Right renal pelvis (tissue), 4 donors: ENCODE measurements at places on chromosomes 12 and 14.

GRCh38 chr12:30725739-30726138 lies 29.0 kb downstream of the CAPRIN2 start:
- no peak for DNase-seq

DNA sequence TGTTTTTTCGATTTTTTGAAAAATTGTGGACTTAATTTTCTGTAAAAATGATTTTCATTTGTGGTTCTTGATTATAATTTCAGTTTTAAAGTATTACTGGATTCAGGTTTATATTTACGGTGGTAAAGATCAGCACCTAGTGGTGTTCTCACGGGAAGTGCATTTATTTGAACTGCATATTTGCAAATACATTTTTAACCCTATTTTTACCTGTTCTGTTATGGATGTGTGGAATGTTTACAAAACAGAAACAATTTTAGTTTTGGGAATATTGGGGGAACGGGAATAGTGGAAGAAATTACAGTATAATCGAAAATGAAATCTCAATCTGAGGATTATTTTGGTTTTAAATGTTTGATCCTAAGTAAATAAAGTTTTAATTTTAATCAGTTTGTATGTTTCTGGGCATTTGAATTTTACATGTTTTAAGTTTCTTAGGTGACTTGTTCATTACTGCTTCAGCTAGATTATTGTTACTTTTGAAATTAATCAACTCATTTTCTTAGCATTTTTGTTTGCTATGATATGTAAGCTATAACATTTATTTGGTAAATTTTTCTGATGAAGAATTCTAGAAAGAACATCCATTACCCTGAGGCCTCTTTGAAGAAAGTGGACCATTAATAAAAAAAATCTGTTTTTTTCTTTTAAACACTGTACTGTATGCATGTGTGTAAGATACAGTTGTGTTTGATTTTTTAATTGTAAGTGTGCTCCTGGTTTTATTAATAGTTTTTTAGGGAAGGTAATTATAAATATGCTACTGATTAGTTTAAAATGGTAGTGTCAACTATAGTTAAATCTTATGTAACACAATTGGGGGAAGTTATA lies 942 bp downstream of the ATF7IP start:
- no peak for DNase-seq

GRCh38 chr12:33223956-33224355 lies 215.7 kb downstream of the SYT10 start:
- DNase-seq: no peak

GRCh38 chr12:43148691-43149090 lies 403.3 kb downstream of the ADAMTS20 start:
- no peak for DNase-seq

GRCh38 chr12:14460212-14460841 lies 94.8 kb downstream of the ATF7IP start:
- DNase-seq: no peak

- DNase-seq: no peak
Measured at GRCh38 chr12:62930546-62931425, 4.2 kb downstream of the PPM1H start.

DNA sequence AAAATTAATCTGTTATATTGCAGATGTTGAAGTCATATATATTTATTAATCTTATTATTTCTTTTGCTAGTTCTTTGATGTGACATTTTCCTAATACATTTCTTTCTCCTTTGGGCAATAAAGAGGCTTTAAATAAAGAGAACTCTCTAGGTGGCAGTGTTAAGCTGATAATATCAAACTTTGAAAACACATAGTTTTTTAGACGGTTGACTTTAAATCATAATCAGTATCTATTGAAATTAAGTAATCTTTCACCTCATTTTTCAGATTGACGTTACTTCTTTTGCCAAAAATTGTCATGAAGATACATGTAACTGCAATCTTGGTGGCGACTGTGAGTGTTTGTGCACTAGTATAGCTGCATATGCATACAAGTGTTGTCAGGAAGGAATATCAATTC lies 130.8 kb upstream of the PTPRQ start:
- no peak for DNase-seq

DNA sequence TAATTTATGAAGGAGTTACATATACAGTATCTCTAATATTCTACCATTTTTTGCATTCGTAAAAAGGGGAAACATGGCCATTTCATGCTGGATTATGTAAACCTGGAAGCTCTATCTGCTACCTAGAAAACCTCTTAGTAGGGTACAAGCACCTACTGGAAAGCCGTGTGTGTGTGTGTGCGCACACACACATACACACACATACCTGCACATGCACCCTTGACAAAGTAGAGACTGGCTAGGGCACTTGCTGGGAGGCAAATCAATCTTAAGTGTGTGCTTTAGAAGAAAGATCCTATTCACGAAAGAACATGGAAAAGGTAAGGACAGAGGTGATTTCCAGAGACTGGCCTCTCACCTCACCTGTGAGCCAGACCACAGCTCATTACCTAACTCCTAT lies 190.8 kb downstream of the SLC5A8 start:
- no peak for DNase-seq

DNA sequence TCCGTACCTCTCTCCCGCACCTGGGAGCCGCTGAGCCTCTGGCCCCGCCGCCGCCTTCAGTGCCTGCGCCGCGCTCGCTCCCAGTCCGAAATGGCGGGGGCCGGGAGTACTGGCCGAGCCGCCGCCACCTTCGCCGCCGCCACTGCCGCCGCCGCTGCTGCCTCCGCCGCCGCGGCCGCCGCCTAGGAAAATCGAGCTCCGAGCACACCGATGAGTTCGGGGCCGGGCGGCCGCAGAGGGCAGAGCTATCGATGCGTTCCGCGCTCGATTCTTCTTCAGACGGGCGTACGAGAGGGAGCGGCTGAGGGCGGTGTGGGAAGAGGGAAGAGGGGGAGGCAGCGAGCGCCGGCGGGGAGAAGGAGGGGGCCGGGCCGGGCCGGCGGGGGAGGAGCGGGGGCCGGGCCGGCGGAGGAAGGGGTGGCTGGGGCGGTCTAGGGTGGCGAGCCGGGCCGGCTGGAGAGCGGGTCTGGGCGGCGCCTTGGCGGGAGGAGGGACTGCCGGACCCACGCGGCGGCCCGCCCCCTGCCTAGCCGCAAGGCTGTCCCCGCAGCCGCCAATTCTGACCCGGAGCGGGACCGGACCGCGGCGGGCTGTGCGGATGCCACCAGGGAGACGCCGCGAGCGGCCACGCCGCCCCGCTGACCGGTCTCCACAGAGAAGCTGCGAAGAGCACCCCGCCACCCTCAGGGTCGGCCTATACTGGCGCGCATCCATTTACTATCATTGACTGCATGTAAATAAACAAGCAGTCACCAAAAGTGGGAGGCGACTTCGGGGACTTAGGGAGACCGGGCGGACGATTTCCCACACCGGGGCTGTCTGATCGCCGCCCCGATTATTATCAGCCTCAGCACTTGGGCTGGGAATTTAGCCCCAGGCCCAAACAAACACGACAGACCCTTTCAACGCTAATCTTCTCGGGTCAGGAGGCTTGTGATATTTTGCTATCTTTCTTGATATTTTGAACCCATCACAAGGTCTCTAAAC lies at the start of gene KRAS:
TSS of gene KRAS (minus strand) at position 186 of the 987 bp plus-strand sequence.
- DNase-seq: peak; percentile 95

DNA sequence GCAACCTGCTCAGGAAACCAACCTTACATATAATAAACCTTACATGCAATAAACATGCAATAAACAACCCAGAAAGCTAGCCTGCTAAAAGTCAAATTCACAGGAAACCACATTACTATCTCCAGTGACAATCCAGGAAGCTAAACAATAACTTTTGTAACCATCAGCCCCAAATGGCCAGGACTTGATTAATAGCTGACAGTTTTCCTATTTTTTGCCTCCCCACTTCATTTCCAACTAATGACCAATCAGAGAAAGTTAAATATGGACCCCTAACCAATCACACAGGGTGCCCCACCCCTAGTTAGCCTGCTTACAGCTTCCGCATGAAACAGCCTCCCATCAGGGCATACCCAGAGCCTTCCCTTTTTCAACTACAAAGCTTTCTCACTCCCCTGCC lies 152.2 kb upstream of the LMNTD1 start:
- DNase-seq: no peak

DNA sequence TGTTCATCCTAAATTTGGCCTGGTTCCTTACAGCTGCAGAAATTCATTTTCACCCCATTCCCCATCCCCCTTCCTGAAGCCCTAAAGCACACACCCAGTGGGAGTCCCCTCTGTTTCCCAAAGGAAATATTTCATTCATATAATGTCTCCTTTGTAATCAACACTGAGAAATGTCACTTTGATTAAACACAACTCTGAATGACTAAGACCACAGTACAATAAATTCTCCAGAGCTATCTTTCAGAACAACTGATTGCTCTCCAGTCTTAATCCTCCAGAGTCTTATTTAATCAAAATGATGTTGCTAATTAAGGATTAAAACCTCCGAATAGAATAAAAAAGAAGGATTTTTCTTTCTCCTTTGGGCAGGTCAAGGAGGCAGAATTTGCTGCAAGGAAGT lies 6.4 kb downstream of the SLC15A5 start:
- no peak for DNase-seq

DNA sequence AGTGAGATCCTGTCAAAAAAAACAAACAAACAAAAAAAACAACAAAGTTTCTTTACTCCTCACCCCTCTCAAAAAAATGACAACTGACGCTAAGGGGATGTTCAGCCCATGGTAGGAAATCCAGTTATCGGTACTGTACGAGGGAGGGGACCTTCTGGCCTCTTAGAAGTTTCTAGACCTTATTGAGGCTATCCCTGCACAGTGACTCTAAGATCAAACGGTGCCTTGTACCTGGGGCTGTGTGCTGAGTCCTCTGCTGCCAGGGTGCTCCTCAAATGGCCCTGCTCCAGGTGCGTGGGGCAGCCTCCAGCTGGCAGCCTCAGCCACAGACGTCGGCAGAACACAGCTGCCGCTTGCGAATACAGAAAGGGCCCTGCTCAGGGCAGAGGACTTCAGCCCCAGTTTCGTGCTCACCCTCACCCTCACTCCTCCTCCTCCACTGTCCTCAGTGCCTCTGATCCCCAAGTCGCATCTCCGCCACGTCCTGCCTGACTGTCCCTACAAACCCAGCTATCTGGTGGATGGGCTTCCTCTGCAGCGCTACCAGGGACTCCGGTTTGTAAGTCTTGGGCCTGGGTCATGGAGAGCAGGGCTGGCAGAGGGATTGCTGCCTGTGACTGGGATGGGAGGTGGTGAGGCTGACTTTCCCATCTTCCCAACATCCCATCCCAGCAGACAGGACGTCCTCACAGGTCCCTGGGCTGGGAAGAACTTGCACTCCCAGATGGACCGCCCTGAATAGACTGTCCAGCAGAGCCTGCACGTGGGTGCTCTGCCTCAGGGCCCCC lies 90.9 kb downstream of the B4GALNT3 start:
- DNase-seq: no peak

GRCh38 chr12:124842800-124843510 lies 20.7 kb downstream of the SCARB1 start:
- DNase-seq: no peak
